Sigmoid colon (tissue), 7 donors: ENCODE measurements at places on chromosomes 11 and 22.

GRCh38 chr11:114400915-114401223 lies 403 bp downstream of the RBM7 start:
- DNase-seq: no peak

GRCh38 chr11:45537614-45538013 lies 127.8 kb downstream of the CHST1 start:
- DNase-seq: no peak

DNA sequence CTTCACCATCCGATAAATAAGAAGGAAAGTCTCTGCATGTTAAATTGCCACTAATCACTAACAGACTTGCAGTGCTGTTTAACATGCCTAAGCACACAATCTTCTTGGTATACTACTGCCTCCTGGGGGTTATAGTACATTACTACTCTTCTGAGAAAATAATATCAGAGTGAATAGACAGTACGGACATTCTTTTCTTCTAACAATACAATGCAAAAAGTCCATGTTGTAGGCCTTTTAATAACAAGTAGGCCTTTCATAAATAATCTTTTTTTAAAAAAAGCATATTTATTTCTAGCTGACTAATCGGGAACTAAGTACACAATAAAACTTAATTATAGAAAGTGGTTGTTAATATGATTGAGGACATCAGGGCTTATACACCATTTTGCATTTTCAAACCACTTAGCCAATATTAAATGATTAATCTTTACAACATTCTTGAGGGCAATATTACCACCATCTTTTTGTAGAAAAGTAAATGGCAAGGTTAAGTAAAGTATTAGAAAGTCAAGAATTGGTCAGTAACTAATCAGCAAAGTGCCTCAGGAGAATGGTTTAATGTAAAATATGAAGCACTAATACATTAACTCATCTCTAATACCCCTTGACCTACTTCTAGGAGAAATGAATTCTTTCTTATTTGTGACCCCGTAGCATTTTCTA lies 84.7 kb downstream of the TTC28 start:
- no peak for DNase-seq

GRCh38 chr11:105799728-105800462 lies 190.0 kb downstream of the GRIA4 start:
- DNase-seq: no peak

GRCh38 chr11:119786431-119787073 lies 57.6 kb upstream of the NECTIN1 start:
- no peak for DNase-seq

DNA sequence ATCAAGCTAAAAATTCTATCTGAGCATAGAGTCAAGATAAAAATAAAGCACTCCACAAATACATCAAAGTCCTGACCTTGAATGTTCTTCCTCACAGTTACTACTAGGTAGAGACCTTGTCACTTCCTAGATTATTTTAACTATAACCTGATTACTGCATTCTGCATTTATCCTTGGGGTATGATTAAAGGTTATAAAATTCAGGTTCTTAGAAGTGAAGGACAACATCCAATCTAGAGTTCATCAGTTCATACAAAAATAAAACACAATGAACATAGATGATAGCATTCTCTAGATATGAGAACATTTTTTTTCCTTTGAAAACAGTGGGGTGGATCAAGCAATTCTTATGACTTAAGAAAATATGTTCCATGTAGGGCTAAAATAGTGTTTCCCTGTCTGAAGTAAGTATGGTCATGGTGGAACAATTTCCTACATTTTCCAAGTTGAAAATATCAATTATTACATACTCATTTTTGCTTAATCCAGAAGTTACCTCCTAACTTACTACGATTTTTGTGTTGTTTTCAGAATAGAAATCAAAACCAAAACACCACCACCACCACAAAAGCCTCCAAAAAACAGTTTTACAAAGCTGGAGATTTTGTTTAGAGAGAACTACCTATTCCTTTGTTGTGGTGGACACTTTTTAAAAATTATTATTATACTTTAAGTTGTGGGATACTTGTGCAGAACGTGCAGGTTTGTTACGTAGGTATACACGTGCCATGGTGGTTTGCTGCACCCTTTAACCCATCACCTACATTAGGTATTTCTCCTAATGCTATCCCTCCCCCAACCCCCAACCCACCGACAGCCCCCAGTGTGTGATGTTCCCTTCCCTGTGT lies 112.0 kb upstream of the DDI1 start:
- no peak for DNase-seq

- no peak for DNase-seq
Observed at GRCh38 chr11:36608491-36609199, 10.6 kb upstream of the RAG2 start.

DNA sequence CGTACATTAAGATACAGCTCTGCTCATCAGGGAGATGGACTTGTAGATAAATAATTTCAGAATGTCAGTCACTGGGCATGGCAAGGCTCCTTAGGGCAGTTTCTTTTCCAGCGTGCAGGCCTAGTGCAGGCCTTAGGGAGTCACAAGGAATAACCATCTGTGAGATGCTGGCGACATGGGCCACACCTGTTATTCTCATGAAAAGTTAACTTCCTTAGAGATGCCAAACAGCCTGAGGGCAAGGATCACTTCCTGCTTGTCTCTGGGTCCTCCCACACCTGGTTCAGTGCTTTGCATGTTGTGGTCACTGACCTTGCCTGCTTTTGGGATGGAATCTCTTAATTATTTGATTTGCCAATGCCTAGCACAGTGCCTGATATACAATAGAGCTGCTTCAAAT lies 70.6 kb downstream of the ST3GAL4 start:
- no peak for DNase-seq

GRCh38 chr22:31726692-31727091 lies 23.2 kb downstream of the PRR14L start:
- no peak for DNase-seq

- DNase-seq: no peak
Observed at GRCh38 chr22:44396021-44396726, 83.4 kb upstream of the SHISAL1 start.

DNA sequence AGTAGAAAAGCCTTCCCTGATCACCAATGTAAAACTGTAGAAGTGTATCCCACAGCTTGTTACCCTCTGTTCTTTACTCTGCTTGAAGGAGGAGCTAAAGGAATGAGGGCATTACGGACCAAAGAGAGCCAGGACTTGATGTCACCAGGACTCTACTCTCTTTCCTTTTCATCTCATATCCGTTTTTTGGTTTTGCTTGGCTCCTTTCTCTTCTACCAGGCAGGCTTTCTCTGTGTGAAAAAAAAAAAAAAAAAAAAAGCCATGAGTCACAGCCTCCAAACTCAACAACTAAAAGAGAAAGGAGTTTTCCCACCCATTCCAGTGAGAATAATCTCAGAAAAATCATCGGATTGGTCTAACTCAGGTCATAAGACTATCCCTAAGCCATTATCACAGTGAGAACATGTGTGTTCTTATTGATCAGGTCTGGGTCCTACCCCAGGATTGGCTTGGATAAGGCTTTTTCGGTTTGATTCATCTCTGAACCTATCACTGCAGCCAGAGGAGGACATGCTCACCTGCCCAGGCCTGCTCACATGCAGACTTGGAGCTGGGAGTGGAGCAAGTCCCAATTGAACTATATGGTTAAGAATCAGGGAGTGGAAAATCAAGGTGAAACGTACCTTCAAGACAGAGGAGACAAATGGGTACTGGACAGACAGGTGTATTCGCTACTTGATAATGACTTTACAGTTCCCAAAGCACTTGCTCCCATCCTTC lies 19.4 kb upstream of the LRRC55 start:
- DNase-seq: no peak

DNA sequence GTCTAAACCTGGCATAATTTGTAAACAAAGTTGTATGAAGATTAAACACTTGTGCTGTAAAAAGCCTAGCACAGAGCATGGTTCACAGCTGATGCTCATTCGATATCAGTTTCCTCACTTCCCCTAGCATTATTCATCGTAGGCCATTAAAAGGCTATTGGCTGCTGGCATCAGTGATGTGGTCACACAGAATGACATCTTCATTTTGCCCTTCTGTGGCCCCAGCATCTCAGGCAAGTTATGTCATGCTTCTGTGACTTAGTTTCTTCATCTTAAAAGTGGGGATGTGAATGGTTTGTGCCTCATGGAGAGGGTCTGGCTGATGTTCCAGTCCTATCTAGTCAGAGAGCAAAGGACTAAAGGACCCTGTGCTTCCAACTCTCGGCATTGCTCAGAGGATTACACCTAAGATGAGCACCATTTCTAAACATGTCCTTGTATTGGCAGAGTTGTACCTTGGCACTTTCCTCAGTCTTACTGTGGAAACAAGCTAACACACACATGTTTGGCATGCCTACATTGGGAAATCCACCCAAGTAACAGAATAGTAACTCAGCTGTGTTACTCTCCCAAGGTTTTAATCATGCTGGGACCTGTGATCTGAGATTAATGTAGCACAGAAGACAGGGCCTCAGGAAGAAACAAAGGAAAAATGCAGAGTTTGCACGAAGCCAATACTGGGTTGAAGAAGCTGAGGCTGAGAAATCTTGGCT lies 83.5 kb upstream of the OR9Q1 start:
- DNase-seq: no peak

DNA sequence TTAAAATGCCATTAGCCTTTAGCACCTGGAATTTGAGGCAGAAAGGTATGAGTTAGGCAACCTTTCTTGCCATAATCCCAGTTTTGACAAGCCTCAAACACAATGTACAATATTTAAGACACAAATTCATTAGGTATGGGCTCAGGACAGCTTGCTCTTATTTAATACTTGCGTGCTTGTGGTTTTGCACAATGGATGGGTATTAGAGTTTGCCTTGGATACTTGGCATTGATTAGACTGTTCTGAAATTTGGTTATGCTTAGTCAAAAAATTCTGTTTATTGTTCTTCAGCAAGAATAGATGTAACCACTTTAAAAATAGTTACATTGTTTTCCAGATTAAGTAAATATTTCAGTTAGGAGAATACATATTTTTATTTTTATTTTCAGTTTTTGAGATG lies 5.4 kb upstream of the C11orf65 start:
- DNase-seq: no peak

DNA sequence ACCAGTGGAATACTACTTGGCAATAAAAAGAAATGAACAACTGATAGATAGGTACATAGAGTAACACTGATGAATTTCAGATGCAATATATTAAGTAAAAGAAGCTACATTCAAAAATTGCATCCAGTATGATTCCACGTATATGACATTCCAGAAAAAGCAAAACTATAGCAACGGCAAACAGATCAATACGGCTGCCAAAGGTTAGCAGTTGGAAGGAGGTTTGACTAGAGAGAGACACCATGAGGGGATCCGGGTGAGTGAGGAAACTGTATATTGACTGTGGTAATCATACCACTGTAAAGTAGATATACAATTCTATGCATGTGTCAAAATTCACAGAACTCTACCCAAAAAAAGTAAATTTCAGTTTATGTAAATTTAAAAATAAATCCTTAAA lies 28.7 kb downstream of the CADM1 start:
- no peak for DNase-seq

GRCh38 chr11:68686486-68686885 lies 2.1 kb downstream of the GAL start:
- DNase-seq: peak; percentile 53

DNA sequence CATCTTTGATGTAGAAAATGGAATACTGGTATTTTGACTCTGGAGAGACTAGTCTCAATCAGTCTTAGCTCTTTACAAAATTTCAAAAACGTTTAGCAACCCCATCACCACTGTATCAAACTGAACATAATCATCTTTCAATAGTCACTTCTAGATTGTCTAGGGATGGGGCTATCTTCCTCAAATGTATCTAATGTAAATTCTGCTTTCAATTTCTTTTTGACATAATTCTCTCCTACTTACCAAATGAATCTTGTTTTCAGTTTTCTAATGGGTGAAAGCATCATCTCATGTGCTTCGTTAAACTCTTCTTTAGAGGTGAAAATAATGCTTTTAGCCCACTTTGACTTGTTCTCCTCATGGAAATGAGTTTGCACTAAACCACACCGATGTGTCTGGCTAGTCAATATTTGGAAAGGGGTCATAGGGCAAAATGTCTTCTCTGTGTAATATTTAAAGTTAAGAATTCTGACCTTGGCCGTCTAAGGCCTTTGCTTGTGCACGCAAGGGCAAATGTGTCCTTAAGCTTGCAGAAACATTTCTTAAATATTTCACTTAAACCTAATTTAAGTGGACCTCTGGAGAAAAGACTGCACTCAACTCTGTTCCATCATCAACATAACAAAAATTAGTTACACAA lies 5.2 kb downstream of the SIK3 start:
- no peak for DNase-seq

DNA sequence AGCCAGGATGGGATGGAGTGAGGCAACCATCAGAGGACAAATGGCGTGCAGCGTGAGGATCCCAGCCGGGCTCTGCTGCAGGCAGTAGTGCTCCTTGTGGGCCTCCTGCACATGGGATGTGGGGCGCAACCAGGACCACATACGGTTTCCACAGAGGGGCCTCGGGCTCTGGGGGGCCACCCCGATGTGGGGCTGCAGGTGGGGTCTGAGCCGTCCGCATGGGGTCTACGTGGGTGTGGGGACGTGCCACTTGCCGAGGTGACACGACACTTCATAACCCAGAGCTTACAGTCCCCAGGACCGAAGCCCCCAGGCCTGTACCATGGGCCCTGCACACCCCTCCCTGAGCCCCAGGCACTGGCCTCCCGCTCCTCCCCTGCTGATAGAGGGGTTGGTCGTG lies 10.8 kb downstream of the TTLL8 start:
- DNase-seq: no peak

DNA sequence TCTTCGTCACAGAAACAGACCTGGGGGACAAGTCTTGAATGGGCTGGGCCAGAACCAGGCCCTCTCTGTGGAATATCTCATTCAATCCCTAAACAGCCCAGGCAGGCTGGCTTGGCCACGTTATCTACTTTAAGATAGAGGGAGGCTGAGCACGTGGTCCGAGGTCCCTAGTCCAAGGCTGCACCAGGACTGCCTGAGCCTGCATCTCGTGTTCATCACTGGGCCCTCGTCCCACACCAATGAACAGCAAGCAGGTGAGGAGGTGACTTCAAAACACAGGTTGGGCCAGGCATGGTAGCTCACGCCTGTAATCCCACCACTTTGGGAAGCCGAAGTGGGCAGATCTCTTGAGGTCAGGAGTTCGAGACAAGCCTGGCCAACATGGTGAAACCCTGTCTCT lies 20.3 kb upstream of the FGF3 start:
- DNase-seq: no peak

DNA sequence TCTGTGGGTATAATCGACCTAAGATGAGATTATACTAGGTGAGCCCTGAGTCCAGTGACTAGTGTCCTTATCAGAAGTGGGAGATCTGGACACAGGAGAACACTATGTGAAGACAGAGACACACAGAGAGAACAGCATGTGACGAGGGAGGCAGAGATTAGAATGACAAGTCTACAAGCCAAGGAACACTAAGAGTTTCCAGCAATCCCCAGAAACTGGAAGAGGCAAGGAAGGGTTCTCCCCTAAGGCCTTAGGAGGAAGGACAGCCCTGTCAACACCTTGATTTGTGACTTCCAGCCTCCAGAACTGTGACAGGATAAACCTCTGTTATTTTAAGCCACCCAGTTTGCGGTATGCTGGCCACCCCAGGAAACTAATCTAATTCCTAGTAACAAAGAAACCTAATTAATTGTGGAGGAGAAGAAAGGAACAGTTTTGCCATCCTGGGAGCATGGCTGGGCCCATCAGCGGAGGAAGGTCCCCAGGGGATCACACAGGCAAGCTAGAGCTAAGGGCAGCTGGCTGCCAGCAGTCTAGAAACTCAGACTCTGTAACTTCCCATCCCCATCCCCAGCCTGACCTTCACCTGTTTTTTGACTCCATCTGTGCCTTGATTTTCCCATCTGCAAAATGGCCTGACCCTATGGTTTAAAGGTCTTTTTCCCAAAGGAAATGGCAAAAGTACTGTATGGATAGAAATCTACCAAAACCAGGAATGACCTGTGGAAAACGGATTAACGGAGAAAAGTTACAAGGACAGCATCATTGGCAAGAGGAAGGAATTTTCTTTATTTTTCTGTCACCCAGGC lies 10.3 kb upstream of the THOC5 start:
- no peak for DNase-seq
